Fibroblast of skin of scalp (primary cell): ENCODE measurements at places on chromosomes 7 and 10.

DNA sequence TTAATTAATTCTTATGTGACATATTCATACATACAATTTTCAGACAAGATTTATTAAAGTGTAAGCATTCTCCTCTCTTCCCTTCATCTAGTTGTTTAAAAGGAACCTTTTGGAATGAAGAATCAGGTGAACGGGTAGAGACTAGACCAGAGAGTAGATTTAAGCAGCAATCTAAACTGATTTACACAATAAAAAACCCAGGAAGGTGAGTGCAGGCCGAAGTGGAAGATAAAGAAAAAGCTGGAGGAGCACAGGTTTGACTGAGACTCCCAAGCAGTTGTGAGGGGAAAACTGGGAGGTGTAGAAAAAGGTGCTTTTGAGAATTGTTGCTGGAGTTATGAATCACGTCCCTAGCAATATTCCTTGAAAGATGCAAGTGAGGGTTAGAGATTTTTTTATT, 601.1 kb downstream of the SORCS1 start:
- no peak for DNase-seq

GRCh38 chr7:68730964-68731363, 867.3 kb upstream of the AUTS2 start:
- no peak for DNase-seq

GRCh38 chr10:36171953-36172940, 530.2 kb upstream of the FZD8 start:
- peak; percentile 84 for DNase-seq

GRCh38 chr10:63646491-63646890, 125.3 kb downstream of the REEP3 start:
- no peak for DNase-seq

GRCh38 chr10:623477-624311, 65.8 kb downstream of the DIP2C start:
- no peak for DNase-seq

GRCh38 chr10:5461914-5462840, 37.2 kb downstream of the CALML5 start:
- peak; percentile 57 for DNase-seq

- no peak for DNase-seq
These were observed 31.3 kb upstream of the NME8 start for GRCh38 chr7:37816922-37817590.

DNA sequence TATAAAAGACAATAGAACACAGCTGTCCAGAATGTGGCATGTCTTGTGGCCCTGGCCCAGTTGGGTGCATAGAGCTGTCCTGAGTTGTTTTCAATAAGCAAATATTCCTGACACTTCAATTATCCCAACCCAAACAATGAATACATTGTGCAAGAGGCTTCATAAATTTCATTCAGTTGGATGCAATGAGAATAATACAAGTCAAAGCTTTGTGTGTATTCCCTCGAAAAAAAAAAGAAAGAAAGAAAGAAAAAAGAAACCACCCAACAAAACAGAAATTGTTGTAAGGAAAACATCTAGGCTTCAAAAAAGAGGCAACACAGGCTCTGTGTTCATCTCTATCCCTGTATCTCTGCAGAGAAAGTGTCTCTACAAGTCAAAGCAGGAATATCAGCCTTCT, 138.7 kb upstream of the ADO start:
- DNase-seq = no peak

GRCh38 chr10:80275135-80275498, 14.3 kb downstream of the MAT1A start:
- DNase-seq = no peak

DNA sequence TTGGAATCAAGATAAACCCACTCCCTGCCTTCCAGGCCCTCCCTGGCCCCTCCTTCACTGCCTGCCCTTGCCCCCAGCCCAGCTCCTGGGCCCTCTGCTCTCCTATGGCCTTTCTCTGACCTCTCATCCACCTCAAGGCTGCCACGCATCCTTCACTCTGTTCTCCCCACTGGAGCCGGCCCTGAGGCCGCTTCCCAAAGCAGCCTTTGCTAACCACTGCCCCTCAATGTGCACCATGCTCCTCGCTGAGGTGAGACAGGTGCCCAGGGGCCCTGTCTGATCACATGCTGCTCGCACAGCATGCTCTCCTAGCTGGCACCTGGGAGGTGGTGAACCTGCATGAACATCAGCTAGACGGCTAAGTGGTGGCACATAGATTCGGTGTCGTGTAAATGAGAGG, 138.5 kb upstream of the RET start:
- DNase-seq = no peak

GRCh38 chr7:39946693-39947092, 3.4 kb upstream of the CDK13 start:
- DNase-seq = no peak
